GM12891 (cell line): ENCODE measurements at places on chromosomes 7 and 10.

GRCh38 chr7:78006063-78006755 lies 207.6 kb downstream of the PHTF2 start:
- DNase-seq = no peak

DNA sequence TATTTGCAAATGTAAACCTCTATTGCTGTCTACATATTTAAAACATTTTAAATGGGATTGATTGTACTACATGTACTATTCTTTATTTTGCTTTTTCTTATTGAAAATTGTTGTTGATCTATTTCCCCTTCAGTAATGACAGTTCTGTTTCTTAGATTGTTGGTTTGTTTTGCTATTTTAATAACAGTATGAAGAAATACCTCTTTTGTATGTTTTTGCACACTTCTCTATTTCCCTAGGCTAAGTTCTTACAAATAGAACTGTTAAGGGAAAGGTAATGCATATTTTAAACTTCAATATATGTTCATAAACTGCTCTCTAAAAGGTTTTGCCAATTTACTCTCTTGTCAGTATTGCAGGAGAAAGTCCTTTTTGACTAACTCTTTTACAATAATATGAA lies 195.0 kb upstream of the PRPS1L1 start:
- no peak for DNase-seq

GRCh38 chr10:6978187-6978627 lies 398.1 kb upstream of the PRKCQ start:
- no peak for DNase-seq

DNA sequence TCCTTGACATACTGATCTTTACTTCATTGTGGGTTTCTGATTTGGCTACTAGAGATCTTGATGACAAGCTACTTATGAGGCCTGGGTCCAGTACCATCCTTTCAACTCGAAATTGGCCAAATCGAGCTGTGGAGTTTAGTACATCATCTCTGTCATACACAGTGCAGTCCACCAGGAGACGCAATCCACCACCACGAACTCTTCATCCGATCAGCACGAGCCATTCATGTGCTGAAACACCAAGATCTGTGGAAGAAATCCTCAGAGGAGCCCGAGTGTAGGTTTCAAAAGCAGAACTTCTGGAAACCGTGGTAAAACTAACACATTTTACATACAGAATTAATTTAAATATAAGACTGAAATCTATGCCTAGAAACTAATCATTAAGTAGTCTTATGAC lies 14.2 kb downstream of the DNAJC9 start:
- DNase-seq = no peak

DNA sequence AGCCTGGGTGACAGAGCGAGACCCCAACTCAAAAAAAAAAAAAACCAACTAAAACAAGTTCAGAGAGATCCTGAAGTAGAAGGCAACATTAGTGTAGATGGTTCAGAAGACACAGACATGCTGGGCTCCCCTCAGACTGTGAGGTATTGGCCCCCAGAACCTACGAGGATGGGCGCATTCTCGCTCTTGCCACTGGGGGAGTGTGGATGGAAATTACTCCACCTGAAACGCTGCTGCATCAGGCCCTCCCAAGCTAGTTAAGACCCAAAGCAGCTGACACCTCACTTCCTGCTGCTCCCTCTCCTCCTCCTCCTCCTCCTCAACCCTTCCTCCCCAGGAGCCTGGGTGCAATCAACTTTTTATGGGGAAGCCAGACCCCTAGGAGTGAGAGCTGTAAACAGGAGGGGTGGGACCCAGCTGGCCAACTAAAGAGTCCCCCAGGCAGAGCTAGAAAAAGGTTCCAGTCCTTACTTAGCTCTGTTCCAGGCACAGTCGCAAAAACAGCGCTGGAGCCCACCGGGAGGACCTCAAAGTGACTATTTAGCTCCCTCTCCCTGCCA lies 7.4 kb downstream of the SH3PXD2A start:
- no peak for DNase-seq

GRCh38 chr7:132059141-132059540 lies 502.7 kb upstream of the PODXL start:
- DNase-seq = no peak

- DNase-seq = no peak
Observed at GRCh38 chr7:107085180-107085579, 40.7 kb downstream of the PRKAR2B start.

- no peak for DNase-seq
Observed at GRCh38 chr10:90111671-90112070, 410.3 kb downstream of the KIF20B start.

DNA sequence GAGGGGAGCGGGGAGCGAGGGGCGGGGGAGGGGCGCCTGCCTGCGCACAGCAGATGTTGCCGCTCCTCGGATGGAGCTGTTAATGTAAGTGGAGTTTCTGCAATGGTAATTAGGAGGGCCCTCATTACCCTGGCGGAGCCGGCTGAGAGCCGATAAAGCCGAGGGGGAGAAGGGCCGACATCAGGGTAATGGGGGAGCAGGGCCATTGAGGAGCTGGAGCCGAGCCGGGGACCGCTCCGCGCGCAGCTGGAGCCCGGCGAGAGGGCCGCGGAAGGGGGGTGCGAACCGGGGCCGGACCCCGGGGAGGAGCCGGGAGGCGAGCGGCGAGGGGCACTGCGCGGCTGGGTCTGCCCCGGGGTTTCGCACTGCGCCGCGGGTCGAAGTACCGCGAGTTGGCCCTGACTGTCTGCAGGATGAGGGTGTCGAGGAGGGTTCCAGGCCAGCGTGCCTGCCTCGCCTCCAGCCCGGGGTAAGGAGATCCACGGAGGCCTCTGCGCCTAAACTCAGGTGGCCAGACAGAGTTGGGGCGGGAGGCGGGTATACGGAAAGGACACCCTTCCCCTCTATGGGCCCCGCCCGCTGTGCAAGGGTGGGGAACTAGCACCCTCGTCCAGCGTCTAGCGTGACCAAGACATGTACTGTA lies 55.0 kb upstream of the LBX1 start:
- no peak for DNase-seq

GRCh38 chr10:72274730-72275350 lies 1.1 kb downstream of the DDIT4 start:
- peak; percentile 56 for DNase-seq

- DNase-seq = no peak
Observed at GRCh38 chr7:130593033-130593432, 75.5 kb downstream of the COPG2 start.

DNA sequence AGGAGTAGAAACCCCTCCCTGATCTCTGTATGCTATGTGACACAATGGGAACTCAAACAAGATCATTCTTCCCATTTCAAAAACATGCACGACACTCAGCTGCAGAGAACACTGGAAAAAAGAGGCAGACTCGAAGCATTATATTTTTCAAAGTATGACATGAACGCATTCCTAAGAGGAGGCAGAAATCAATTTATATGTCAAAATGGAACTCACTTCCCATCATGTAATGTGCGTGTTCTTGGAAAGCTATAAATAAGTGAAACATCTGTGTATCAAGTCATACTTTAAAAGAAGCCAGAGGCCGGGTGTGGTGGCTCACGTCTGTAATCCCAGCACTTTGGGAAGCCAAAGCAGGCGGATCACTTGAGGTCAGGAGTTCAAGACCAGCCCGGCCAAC lies 142.7 kb downstream of the ICA1 start:
- DNase-seq = no peak

- no peak for DNase-seq
Observed at GRCh38 chr7:114081606-114082425, 163.0 kb upstream of the PPP1R3A start.

DNA sequence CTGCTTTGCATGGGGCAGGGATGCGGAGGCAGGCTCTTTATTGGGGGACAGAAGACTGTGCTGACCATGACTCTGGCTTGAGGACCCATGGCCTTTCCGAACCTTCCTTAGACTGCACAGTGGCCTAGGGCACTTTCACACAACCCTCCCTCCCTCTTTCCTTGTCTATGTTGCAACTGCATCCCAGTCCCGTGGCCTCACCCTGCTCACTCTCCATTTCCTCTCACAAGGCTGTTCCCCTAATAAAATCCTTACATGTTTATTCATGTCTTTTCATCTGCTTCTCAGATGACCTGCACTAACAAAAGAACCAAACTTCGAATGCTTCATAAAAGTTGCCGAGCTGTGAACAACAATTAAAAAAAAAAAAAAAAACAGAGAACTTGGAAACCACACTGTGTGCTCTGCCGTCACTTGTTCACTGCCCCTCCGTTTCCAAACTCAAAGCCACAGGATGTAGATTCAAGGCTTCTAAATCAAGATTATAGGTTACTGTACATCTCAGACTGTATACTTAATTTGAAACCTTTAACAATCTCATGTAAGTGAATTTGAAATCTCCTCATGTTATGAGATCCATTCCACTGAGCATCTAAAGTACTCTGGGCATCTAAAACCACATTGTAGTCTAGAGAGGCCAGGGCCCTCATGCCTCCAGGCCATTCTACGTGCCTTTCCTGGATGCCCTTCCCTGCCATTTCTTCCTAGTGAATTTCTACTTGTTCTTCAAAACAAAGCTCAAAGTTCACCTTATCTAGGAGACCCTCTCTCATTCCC lies 265.9 kb downstream of the SNX13 start:
- no peak for DNase-seq

GRCh38 chr10:34814913-34815184 lies 247 bp downstream of the PARD3 start:
- no peak for DNase-seq

GRCh38 chr7:240146-240676 lies 47.8 kb downstream of the FAM20C start:
- DNase-seq = no peak

DNA sequence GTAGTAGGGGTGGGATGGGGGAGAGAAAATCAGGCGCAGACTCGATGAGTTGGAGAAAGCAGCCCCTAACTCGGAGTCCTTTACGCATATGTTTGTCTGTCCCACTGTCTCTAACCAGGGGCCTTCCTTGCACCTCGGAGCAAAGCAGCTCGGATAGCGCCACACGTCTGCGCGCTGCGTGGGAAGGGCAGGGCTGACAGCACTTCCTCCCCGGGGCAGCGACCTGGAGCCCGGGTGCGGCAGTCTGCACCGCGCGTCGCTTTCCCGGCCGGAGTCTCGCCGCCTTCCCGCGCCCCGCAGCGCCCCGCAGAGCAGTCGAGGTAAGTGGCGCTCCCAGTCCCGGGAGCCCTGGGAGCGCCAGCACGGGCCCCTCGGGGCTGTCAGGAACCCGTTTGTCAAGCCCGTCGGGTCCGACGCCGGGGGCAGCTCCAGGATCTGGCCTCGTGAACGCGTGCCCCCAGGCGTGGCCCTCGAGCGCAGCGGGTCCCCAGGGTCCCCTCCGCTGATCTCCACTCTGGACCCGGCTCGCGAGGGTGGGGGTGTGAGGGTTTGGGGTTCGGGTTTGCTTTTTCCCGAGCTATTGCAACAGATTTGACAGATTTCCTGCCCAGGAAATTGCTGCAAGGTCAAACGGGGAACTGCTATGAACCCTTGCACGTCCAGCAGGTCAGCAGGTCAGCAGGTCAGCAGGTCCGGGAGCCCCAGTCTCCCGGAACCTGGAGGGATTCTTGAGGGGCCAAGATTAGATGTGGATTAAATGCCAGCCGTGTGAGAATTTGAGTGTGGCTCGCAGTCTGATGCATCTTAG lies 597 bp downstream of the APBB1IP start:
- peak; percentile 54 for DNase-seq

DNA sequence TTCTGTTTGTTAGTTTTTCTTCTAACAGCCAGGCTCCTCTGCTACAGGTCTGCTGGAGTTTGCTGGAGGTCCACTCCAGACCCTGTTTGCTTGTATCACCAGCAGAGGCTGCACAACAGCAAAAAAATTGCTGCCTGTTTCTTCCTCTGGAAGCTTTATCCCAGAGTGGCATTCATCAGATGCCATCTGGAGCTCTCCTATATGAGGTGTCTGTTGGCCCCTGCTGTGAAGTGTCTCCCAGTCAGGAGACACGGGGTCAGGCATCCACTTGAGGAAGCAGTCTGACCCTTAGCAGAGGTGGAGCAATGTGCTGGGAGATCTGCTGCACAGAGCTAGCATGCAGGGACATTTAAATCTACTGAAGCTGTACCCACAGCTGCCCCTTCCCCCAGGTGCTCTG lies 26.7 kb upstream of the CROT start:
- no peak for DNase-seq

- no peak for DNase-seq
Observed at GRCh38 chr7:50121286-50121685, 28.2 kb upstream of the ZPBP start.

DNA sequence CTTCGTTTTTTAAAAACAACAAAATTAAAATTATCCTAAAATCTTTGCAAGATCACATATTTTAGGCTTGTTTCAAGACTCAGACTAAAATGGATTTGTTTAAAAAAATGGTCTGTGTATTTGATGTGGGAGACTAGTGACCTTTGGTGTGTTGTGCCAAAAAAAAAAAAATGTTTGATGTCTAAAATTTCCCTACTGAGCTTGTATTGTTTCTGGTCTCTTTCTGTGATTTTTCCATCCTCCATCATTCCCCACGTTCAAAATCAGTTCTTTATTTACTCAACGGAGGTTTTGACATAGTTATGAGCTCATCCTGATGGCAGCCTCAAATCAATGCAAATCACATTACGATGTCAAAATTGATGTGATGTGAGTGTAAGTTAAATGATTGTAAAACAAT lies 326.2 kb downstream of the RNLS start:
- no peak for DNase-seq

DNA sequence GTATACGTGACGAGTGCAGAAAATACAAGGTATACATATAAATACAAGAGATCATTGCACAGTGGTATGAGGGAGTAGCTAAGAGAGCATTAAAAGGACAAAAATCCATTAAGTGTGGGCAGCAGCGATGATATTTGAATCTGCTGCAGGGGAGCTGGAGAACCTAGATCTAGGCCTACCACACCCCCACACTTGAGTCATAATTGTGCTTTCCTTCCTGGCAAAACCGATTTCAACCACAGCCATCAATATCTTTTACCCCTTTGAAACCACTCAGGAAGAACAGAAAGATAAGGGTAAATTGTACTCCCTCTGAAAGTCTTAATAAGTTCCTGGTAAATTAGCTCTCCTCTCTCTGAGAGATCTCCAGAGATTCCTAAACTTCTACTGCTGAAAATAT lies 345.0 kb downstream of the SORCS1 start:
- no peak for DNase-seq

GRCh38 chr7:53350241-53350640 lies 314.8 kb downstream of the POM121L12 start:
- no peak for DNase-seq

DNA sequence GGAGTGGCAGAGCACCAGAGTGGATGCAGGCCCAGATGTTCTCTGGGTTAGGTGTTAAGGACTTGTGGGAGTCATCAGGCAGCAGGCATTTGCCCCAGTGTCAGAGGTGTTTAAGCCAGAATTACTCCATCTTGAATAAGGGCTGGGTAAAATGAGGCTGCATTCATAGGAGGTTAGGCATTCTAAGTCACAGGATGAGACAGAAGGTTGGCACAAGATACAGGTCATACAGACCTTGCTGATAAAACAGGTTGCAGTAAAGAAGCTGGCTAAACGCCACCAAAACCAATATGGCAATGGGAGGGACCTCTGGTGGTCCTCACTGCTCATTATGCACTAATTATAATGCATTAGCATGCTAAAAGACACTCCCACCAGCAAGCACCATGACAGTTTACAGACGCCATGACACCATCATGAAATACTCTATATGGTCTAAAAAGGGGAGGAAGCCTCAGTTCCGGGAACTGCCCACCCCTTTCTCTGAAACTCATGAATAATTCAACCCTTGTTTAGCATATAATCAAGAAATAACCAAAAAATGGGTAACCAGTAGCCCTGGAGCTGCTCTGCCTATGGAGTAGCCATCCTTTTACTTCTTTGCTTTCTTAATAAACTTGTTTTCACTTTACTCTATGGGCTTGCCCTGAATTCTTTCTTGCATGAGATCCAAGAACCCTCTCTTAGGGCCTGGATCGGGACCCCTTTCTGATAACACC lies 882 bp upstream of the LRRC61 start:
- no peak for DNase-seq

GRCh38 chr10:44993226-44993921 lies 7.3 kb upstream of the ZNF22 start:
- no peak for DNase-seq

- DNase-seq = peak; percentile 37
Observed at GRCh38 chr7:156780724-156781455, 112.1 kb downstream of the LMBR1 start.
